ENCODE measurements at places on chromosomes 6 and 20. TPM values are rescaled to one million over a fixed set of nuclear protein-coding genes. Genes with fewer than 3 reads are reported as not detected.

HCRTR2 gene
- 0.29 TPM for total RNA-seq

- H3K36me3 ChIP-seq = no peaks in the 10 kb centered on the region
- H3K4me3 ChIP-seq = no peak overlapping the region
- no peaks in the 10 kb centered on the region for H3K4me1 ChIP-seq
- H3K27me3 ChIP-seq = no peaks in the 10 kb centered on the region
- DNase-seq = no peak
- no peak overlapping the region for H3K27ac ChIP-seq
Measured at GRCh38 chr6:68502946-68503345, 132.1 kb upstream of the ADGRB3 start.

GRCh38 chr6:128036808-128037570, 136.1 kb upstream of the THEMIS start:
- no peaks in the 10 kb centered on the region for H3K27me3 ChIP-seq
- no peak for DNase-seq
- H3K27ac ChIP-seq = no peak overlapping the region
- H3K36me3 ChIP-seq = no peaks in the 10 kb centered on the region
- H3K4me1 ChIP-seq = no peaks in the 10 kb centered on the region

BHLHE23 gene
- not detected for total RNA-seq

ISM1 gene
- 0.93 TPM for total RNA-seq

- peak; percentile 88 for DNase-seq
- no peak overlapping the region for H3K4me3 ChIP-seq
- H3K4me1 ChIP-seq = no peaks in the 10 kb centered on the region
- H3K36me3 ChIP-seq = no peaks in the 10 kb centered on the region
Measured at GRCh38 chr20:4592316-4593148, 129.2 kb upstream of the PRND start.

- H3K36me3 ChIP-seq = no peaks in the 10 kb centered on the region
- no peaks in the 10 kb centered on the region for H3K27me3 ChIP-seq
- no peak overlapping the region for H3K27ac ChIP-seq
- no peak for DNase-seq
- H3K4me3 ChIP-seq = no peak overlapping the region
Measured at GRCh38 chr6:54193560-54193959, 82.3 kb downstream of the MLIP start.

DNA sequence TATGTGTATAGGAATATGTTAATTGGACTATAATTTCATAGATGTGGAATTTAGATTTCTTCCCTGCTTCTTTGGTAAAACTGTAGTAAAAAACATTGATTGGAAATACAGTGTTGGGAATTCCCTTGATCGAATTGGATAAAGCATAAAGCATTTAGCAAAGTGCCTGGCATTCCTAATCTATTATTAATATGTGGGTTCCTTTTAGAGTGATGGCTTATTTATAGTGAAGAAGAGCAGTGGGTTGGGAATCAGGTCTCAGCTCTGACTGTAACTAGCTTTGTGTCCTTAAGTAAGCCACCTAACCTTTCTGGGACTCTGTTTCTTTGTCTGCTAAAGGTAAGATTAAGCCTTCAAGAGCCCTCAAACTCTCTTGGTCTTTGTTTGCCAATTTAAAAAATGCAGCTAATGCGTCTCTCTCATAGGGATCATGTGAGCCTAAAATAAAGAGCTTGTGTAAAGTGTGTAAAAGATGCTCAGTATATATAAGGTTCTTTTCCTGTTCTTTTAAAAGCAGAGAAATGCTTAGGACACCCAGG, 53.3 kb downstream of the KCNS1 start:
- H3K27ac ChIP-seq = no peak overlapping the region
- peaks cover 3% of the 10 kb centered on the region for H3K36me3 ChIP-seq
- no peak overlapping the region for H3K4me3 ChIP-seq

ESR1 gene
- not detected for total RNA-seq

- no peaks in the 10 kb centered on the region for H3K36me3 ChIP-seq
- peaks cover 5% of the 10 kb centered on the region for H3K27me3 ChIP-seq
- H3K4me1 ChIP-seq = no peaks in the 10 kb centered on the region
- H3K4me3 ChIP-seq = no peak overlapping the region
Measured at GRCh38 chr20:24672181-24672880, 202.9 kb downstream of the SYNDIG1 start.

- peaks cover 3% of the 10 kb centered on the region for H3K4me1 ChIP-seq
- H3K27ac ChIP-seq = no peak overlapping the region
- H3K4me3 ChIP-seq = no peak overlapping the region
- no peaks in the 10 kb centered on the region for H3K27me3 ChIP-seq
- no peaks in the 10 kb centered on the region for H3K36me3 ChIP-seq
- peak; percentile 51 for DNase-seq
Measured at GRCh38 chr20:7272512-7272911, 505.0 kb downstream of the BMP2 start.

DNA sequence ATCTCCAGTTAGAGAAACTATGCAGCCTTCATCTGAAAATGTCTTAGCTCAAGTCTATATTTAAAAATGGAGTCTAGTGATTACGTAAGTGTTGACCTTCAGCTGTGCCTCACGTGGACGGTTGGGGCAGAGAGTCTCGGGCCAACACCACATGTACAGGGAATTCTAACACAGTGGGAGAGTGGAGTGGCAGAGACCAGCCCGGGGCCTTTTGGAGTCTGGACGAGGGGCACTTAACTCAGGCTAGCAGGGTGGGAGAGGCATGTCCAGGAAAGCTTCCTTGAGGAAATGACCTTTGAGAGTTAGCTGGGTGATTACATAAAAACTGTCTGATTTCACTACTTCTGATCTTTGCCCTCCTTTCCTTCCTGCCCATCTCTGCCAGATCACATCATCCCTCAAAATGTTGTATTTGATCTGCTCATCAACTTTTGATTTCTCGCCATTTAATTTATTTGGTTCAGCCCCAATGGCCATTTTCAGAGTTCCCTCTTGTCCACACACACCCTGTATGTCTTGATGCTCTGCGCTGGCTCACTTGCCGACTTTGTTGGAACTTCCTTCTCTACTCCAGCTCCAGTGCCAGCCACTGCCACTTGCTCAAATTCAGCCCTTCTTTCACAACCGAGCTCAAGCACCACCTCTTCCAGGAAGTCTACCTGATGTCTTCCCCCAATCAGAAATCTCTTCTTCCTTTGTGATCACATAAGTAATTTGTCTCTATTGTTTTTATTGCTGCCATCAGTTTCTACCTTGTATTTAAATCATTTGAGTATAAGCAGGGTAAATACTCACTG, 2.6 kb downstream of the ARMC2 start:
- no peak overlapping the region for H3K4me3 ChIP-seq
- H3K36me3 ChIP-seq = peaks cover 9% of the 10 kb centered on the region
- no peak for DNase-seq
- H3K27ac ChIP-seq = no peak overlapping the region
- H3K27me3 ChIP-seq = peaks cover 3% of the 10 kb centered on the region
- peaks cover 2% of the 10 kb centered on the region for H3K4me1 ChIP-seq

DNA sequence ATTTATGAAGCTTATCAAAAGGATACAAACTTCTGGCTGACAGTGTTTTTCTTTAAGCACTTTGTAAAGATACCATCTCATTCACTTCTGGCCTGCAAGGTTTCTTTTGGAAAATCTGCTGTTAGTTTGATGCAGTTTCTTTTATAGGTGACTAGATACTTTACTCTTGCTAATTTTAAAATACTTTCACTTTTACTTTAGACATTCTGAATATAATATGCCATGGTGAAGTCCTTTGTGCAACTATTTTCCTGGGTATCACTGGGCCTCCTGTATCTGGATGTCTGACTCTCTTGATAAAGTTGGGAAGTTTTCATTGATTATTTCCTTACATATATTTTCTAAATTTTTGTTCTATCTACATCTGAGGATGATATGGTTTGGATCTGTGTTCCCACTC, 29.0 kb upstream of the ZNF337 start:
- no peak overlapping the region for H3K27ac ChIP-seq
- no peaks in the 10 kb centered on the region for H3K27me3 ChIP-seq
- no peaks in the 10 kb centered on the region for H3K4me1 ChIP-seq
- no peaks in the 10 kb centered on the region for H3K36me3 ChIP-seq
- H3K4me3 ChIP-seq = no peak overlapping the region
- no peak for DNase-seq

- no peak overlapping the region for H3K27ac ChIP-seq
- no peaks in the 10 kb centered on the region for H3K4me1 ChIP-seq
- no peaks in the 10 kb centered on the region for H3K36me3 ChIP-seq
- no peak overlapping the region for H3K4me3 ChIP-seq
Measured at GRCh38 chr20:46757754-46758678, 48.6 kb downstream of the SLC2A10 start.

- no peak overlapping the region for H3K4me3 ChIP-seq
- no peaks in the 10 kb centered on the region for H3K36me3 ChIP-seq
- no peaks in the 10 kb centered on the region for H3K27me3 ChIP-seq
- no peak for DNase-seq
Measured at GRCh38 chr6:90458353-90459224, 128.3 kb downstream of the MAP3K7 start.

SLC22A7 gene
- total RNA-seq = not detected

- peaks cover 13% of the 10 kb centered on the region for H3K36me3 ChIP-seq
- peaks cover 6% of the 10 kb centered on the region for H3K4me1 ChIP-seq
- no peak for DNase-seq
- no peaks in the 10 kb centered on the region for H3K27me3 ChIP-seq
- H3K4me3 ChIP-seq = peak overlapping the region; percentile 91
Measured at GRCh38 chr6:155315516-155315871, 1.2 kb upstream of the TFB1M start.

NRSN1 gene
- total RNA-seq = 0.38 TPM

GRCh38 chr6:72975352-72975752, 249.9 kb downstream of the KHDC1L start:
- no peaks in the 10 kb centered on the region for H3K27me3 ChIP-seq
- no peak for DNase-seq
- no peaks in the 10 kb centered on the region for H3K4me1 ChIP-seq
- no peak overlapping the region for H3K4me3 ChIP-seq
- H3K27ac ChIP-seq = no peak overlapping the region

ENPP1 gene
- total RNA-seq = 11.6 TPM

PHACTR1 gene
- 2.8 TPM for total RNA-seq

DNA sequence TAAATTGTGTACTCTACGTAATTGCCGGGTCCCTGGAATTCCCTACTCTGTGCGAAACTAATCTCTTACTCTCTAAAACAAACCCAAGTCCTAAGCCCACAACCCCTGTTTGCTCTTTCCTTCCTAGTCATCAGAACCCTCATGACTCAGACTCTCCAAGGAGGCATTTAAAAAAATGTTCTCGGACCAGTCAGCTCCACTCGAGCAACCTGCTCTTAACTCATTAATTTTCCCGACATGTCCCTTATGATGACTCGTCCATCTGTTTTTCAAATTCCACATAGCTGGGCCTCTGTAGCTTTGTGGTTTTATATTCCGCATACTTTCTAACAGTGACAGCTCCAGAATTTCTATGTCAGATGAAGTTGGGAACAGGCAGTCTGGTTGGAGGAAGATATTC, 2.6 kb upstream of the MUC22 start:
- no peak overlapping the region for H3K4me3 ChIP-seq
- no peaks in the 10 kb centered on the region for H3K4me1 ChIP-seq
- H3K27ac ChIP-seq = no peak overlapping the region
- H3K27me3 ChIP-seq = no peaks in the 10 kb centered on the region

- no peak for DNase-seq
- no peak overlapping the region for H3K4me3 ChIP-seq
- no peaks in the 10 kb centered on the region for H3K4me1 ChIP-seq
- no peaks in the 10 kb centered on the region for H3K27me3 ChIP-seq
- H3K36me3 ChIP-seq = no peaks in the 10 kb centered on the region
Measured at GRCh38 chr20:58945965-58946631, 35.0 kb upstream of the NELFCD start.

GRCh38 chr6:129353067-129353466, 356.9 kb downstream of the ARHGAP18 start:
- H3K27me3 ChIP-seq = no peaks in the 10 kb centered on the region
- no peaks in the 10 kb centered on the region for H3K36me3 ChIP-seq
- H3K4me3 ChIP-seq = no peak overlapping the region
- no peak for DNase-seq
- no peak overlapping the region for H3K27ac ChIP-seq
- H3K4me1 ChIP-seq = no peaks in the 10 kb centered on the region

- no peak overlapping the region for H3K4me3 ChIP-seq
- DNase-seq = no peak
- peaks cover 10% of the 10 kb centered on the region for H3K4me1 ChIP-seq
- H3K27me3 ChIP-seq = peaks cover 14% of the 10 kb centered on the region
- H3K27ac ChIP-seq = no peak overlapping the region
- no peaks in the 10 kb centered on the region for H3K36me3 ChIP-seq
Measured at GRCh38 chr20:57742507-57743181, 32.8 kb upstream of the PMEPA1 start.

- no peak for DNase-seq
- H3K4me3 ChIP-seq = peak overlapping the region; percentile 28
- no peaks in the 10 kb centered on the region for H3K27me3 ChIP-seq
- no peaks in the 10 kb centered on the region for H3K36me3 ChIP-seq
Measured at GRCh38 chr6:145731447-145731846, 3.9 kb downstream of the EPM2A start.

C2 gene
- 0.66 TPM for total RNA-seq

DNA sequence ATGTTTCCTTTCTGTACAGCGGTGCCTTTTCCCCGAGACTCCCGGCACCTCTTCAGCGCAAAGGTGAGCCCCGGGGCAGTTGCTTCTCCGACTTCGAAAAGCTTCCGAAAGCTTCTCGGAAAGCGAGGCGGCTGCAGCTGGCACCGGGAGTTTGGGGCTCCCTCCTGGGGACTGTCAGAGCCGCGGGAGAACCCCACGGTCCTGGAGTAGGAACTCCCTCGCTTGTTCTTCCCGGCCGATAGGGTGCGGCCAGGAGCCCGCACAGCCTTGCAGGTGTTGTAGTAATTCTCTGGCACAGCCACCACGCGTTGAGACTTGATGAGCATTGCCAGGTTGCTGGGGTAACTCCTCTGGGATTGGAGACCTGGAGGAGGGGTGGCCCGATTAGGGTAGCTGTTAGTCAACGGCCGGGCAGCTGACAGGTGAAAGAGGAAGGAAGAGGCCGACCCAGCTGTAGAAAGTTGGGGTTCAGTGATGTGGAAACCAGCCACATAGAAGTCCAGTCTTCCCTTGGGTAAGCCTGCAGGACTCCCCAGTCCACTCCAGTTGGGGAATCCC, 721 bp downstream of the KDM1B start:
- no peak overlapping the region for H3K27ac ChIP-seq
- H3K36me3 ChIP-seq = peaks cover 15% of the 10 kb centered on the region
- DNase-seq = peak; percentile 93
- H3K4me3 ChIP-seq = peak overlapping the region; percentile 91
- H3K4me1 ChIP-seq = peaks cover 8% of the 10 kb centered on the region

- DNase-seq = no peak
- H3K36me3 ChIP-seq = no peaks in the 10 kb centered on the region
- H3K4me3 ChIP-seq = no peak overlapping the region
Measured at GRCh38 chr6:142008781-142009180, 123.9 kb upstream of the GJE1 start.

SH3BGRL2 gene
- total RNA-seq = 23.0 TPM

DNA sequence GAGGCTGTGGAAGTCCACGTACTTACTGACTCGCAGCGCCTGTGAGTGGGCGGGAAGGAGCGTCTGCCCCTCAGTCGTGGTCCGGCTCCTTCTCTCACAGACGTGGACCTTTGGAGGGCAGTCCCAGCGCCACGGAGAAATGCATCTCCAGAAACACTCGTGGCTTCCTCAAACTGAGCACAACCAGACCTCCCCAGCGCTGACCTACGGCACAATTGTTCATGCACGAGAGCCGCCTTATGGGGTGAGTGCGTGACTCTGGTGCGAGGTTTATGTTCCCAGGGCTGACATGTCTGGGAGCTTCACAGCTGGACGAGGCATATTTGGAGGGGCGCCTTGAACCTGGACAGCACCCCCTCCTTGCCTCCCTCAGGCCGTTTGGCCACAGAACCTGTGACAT, 29.7 kb downstream of the FRMD1 start:
- no peak overlapping the region for H3K27ac ChIP-seq
- no peaks in the 10 kb centered on the region for H3K36me3 ChIP-seq
- no peaks in the 10 kb centered on the region for H3K27me3 ChIP-seq
- H3K4me1 ChIP-seq = no peaks in the 10 kb centered on the region
- H3K4me3 ChIP-seq = no peak overlapping the region
- no peak for DNase-seq

All from endodermal cell (in vitro differentiated cells).